ENCODE measurements at places on chromosomes 2 and 18. TPM values are rescaled to one million over a fixed set of nuclear protein-coding genes. Genes with fewer than 3 reads are reported as not detected.

UGT1A4 gene
- not detected for total RNA-seq

GRCh38 chr18:56563568-56563967 is 74.8 kb downstream of the TXNL1 start:
- DNase-seq = no peak

GRCh38 chr2:10240911-10241610 is 61.6 kb upstream of the HPCAL1 start:
- DNase-seq = no peak

- DNase-seq = no peak
These were observed 931.9 kb downstream of the DCDC2C start for GRCh38 chr2:4635289-4635688.

GRCh38 chr2:43178602-43179542 is 47.5 kb downstream of the ZFP36L2 start:
- peak; percentile 89 for DNase-seq

- DNase-seq = no peak
These were observed 675.0 kb downstream of the SATB2 start for GRCh38 chr2:198782734-198783133.

DNA sequence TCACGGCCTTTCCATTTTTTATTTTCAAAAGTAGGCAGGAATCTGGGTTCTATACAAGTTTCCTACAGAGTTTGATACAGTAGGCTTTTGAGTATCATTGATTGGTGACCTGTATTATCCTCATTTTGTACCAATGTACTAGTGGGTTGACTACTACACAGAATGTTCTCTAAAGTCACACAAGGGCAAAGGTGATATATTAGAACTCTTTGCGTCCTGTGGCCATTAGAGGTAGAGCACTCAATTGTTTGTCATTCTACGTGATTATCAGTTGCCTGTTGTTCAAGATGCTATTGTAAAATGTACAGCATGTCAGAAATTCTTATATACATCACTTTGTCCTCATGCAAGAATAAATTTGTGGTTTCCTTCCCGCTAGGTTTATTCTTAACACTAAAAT is 24.8 kb downstream of the WDR75 start:
- DNase-seq = no peak

GRCh38 chr2:51791496-51791895 is 759.6 kb upstream of the NRXN1 start:
- DNase-seq = no peak

GRCh38 chr2:59935005-59935404 is 618.4 kb downstream of the BCL11A start:
- DNase-seq = no peak

DNA sequence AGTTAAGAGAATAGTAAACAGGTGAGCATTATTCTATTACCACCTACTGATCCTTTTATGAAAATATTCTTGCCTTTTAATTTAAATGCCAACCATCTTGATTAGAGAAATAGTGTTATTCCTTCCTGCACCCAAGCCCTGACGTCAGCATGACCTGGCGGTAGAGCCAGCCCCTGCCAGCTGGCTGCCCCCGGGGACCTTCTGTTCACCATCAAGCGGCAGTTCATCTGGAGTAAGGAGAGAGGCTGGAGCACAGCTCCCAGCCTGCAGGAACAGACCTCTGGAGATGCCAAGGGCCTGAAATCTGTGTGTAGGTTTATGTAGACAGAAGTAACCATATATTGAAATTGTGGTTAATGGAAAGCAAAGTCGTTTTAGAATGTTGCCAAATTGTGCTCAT is 171.8 kb downstream of the GBX2 start:
- DNase-seq = no peak

GRCh38 chr18:12283256-12283655 is 24.8 kb upstream of the TUBB6 start:
- DNase-seq = no peak

GRCh38 chr18:13539050-13539449 is 187.3 kb downstream of the FAM210A start:
- DNase-seq = peak; percentile 19

DNA sequence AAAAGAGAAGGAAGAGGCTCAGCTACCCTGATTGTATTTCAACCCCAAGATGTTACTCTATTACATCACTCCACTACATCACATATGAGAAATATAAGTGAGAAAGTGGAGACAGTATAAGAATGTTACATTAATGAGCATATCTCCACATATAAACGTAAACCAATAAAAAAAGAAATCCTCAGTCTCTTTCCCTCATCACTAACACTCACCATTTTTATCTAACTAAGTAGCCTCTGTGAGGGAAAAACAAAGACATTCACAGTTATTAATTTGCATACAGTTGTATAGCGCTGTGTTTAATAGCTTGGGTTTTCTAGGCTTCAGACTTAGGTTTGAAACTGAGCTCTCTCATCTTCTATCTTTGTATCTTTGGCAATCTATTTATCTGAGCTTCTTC is 489.1 kb upstream of the LRRTM4 start:
- DNase-seq = no peak

- peak; percentile 74 for DNase-seq
These were observed 148.1 kb upstream of the HS6ST1 start for GRCh38 chr2:128466776-128467175.

- peak; percentile 65 for DNase-seq
These were observed 417.5 kb upstream of the HS6ST1 start for GRCh38 chr2:128736046-128736688.

Data from osteocyte (in vitro differentiated cells).